ENCODE measurements at places on chromosomes 13 and 19. TPM values are rescaled to one million over a fixed set of nuclear protein-coding genes. Genes with fewer than 3 reads are reported as not detected.

The TUBA3C gene
- not detected for total RNA-seq

The OR4F17 gene
- total RNA-seq = not detected

The NCAN gene
- not detected for total RNA-seq

The MBD3L3 gene
- total RNA-seq = not detected

- H3K4me1 ChIP-seq = no peaks in the 10 kb centered on the region
These were observed 31.6 kb upstream of the TFDP1 start for GRCh38 chr13:113552786-113553434.

- H3K27me3 ChIP-seq = no peaks in the 10 kb centered on the region
- H3K4me1 ChIP-seq = no peaks in the 10 kb centered on the region
- DNase-seq = no peak
These were observed 26.6 kb downstream of the CD70 start for GRCh38 chr19:6564393-6564792.

- peaks cover 10% of the 10 kb centered on the region for H3K4me1 ChIP-seq
- H3K27ac ChIP-seq = no peak overlapping the region
- DNase-seq = no peak
- no peaks in the 10 kb centered on the region for H3K27me3 ChIP-seq
These were observed 3.1 kb downstream of the SLC25A15 start for GRCh38 chr13:40792284-40793051.

DNA sequence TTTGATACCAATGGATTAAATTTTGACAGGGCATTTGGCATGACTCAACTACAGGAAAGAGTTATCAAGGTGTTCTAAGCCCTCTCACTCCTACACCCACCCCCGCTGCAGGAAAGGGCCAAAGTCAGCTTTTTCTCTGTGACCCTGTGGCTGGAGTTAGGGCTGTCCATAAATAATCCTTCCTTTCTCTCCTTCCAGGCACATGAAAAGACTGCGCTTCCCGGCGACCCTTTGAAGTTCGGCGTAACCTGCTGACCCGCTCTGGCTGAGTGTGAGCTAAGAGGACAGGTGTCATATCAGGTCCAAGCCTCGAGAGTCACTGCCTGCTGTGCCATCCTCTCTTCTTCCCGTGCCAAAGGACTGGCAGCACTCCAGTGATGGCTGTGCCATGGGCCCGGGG is 25.6 kb downstream of the ZNF114 start:
- H3K27ac ChIP-seq = no peak overlapping the region
- H3K27me3 ChIP-seq = peaks cover 5% of the 10 kb centered on the region
- no peak for DNase-seq
- H3K4me3 ChIP-seq = no peak overlapping the region
- H3K36me3 ChIP-seq = no peaks in the 10 kb centered on the region

- no peak overlapping the region for H3K27ac ChIP-seq
- H3K36me3 ChIP-seq = no peaks in the 10 kb centered on the region
These were observed 22.2 kb upstream of the SERPINE3 start for GRCh38 chr13:51317262-51317661.

DNA sequence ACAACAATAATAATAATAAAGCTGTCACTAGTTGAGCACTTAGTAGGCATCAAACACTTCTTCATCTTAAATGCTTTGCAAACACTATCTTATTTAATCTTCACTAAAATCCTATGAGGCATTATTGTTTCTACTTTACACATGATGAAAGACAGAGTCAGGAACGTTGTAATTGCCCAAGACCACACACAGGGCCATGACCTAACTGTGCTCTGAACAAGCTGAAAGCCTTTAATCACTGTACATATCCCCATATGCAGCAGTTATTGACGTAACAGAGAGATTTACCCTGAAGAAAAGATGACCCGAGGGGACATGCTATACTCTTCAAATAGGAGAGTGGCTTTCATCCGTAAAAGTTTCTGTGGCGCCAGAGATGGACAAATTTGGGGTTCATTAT is 53.0 kb downstream of the SACS start:
- H3K4me1 ChIP-seq = peaks cover 17% of the 10 kb centered on the region
- no peak for DNase-seq
- no peaks in the 10 kb centered on the region for H3K36me3 ChIP-seq
- no peak overlapping the region for H3K4me3 ChIP-seq
- no peaks in the 10 kb centered on the region for H3K27me3 ChIP-seq

- no peak within 1 kb of the TSS for H3K27ac ChIP-seq
- peak within 1 kb of the TSS; percentile 60 for H3K4me3 ChIP-seq
These were observed at the start of gene CCDC169 for GRCh38 chr13:36297366-36298338. Gene CCDC169 (minus strand): TSS chr13:36297814. CDS start chr13:36297719, 95 bp downstream.

GRCh38 chr13:113832205-113832604 is 31.7 kb downstream of the GAS6 start:
- no peak for DNase-seq
- no peaks in the 10 kb centered on the region for H3K27me3 ChIP-seq
- H3K27ac ChIP-seq = no peak overlapping the region
- peaks cover 5% of the 10 kb centered on the region for H3K4me1 ChIP-seq
- H3K4me3 ChIP-seq = no peak overlapping the region

- no peak overlapping the region for H3K4me3 ChIP-seq
- no peak for DNase-seq
- H3K4me1 ChIP-seq = no peaks in the 10 kb centered on the region
- no peaks in the 10 kb centered on the region for H3K36me3 ChIP-seq
These were observed 37.4 kb downstream of the SCGB2B2 start for GRCh38 chr19:34639491-34640085.

- H3K4me3 ChIP-seq = no peak overlapping the region
- no peak overlapping the region for H3K27ac ChIP-seq
- H3K36me3 ChIP-seq = peaks cover 40% of the 10 kb centered on the region
- no peaks in the 10 kb centered on the region for H3K27me3 ChIP-seq
- DNase-seq = no peak
These were observed 139.2 kb downstream of the KDM4B start for GRCh38 chr19:5108123-5108596.
